NCI-H1417 treated with DMSO at 0.1 percent for 48 hours (cell line): ENCODE measurements at places on chromosomes 7 and 10.

DNA sequence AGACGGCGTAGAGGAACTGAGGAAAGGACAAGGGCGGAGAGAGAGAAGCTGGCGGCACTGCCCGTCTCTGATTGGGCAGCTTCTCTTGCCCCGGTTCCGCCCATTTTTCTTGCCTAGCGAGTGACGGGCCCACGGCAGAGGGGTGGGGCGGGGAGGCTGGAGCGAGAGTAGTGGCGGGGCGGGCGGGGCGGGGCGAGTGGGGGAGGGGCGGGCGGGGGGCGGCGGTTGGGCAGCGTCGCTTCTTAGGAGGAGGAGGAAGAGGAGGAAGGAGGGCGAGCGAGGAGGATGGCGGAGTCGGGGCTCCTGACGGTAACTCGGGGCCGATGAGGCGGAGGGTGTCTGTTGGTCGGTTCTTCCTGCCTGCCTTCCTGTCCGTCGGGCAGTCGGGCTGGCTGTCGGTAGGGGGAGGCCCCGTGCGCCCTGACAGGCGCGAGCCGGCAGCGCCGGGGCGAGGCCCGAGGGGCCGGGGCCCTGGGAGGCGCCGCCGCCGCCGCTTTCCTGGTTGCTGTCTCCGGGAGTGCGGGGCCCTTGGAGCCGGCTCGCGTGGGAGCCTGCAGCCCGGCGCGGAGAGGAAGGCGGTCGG, at the start of gene SHOC2:
Gene SHOC2 (plus strand): TSS at position 256 of the 583 bp plus-strand sequence. CDS start 44,755 bp downstream, outside the sequence.
- DNase-seq: no peak

GRCh38 chr10:46232666-46233065, 54.1 kb upstream of the ANTXRL start:
- DNase-seq: no peak

GRCh38 chr10:128880159-128880725, 586.8 kb upstream of the MGMT start:
- no peak for DNase-seq

GRCh38 chr10:33507662-33508425, 173.4 kb upstream of the NRP1 start:
- no peak for DNase-seq

DNA sequence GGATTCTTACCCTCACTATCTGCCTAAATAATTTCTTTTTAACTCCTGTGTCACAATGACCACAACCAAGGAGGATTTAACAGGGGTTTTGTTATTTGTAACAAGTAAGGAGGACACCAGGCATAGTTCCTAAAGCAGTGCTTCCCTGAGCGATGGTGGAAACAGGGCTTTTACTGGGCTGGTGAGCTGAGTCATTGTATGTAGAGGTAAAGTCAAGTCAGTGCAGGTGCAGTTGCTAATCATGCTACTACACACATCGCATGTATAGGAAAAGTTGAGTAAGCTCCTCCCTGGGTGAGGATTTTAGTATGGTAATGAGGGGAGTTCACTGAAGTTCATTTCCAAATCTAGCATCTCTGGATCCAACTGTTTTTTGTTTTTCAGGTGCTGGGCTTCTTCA, 22.9 kb upstream of the ABCA13 start:
- DNase-seq: no peak

GRCh38 chr10:128631801-128632241, 505.6 kb upstream of the MKI67 start:
- DNase-seq: no peak

GRCh38 chr10:78991187-78991586, 77.6 kb upstream of the ZMIZ1 start:
- no peak for DNase-seq

GRCh38 chr10:17088118-17088806, 41.3 kb downstream of the CUBN start:
- DNase-seq: no peak

- DNase-seq: no peak
These were observed 73.5 kb upstream of the GRB10 start for GRCh38 chr7:50856231-50856630.

GRCh38 chr10:67076144-67076543, 150.3 kb downstream of the LRRTM3 start:
- DNase-seq: no peak

DNA sequence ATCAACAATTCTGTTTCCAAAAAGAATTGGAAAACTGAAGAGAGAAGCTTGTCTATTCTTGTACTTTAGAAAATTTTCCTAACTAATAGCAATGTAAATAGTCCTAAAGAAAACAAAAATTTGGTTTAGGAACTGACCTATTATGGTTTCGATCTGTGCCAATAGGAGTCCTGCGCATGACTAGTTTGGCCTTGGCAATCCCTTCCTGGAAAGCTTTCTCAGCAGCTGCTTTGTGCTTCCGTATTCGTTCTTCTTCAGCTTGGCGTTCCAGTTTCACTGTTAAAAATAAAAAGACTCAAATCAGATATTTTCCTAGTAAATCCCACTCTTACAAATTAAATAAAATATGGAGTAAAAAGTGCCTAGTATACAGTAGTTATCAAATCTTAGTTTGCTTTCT, 36.6 kb downstream of the FZD9 start:
- DNase-seq: no peak

- no peak for DNase-seq
These were observed 68.6 kb upstream of the SEM1 start for GRCh38 chr7:96778263-96778662.

GRCh38 chr10:129020651-129021330, 446.2 kb upstream of the MGMT start:
- DNase-seq: no peak

- no peak for DNase-seq
These were observed 285.7 kb downstream of the NXPH1 start for GRCh38 chr7:8719102-8719501.

DNA sequence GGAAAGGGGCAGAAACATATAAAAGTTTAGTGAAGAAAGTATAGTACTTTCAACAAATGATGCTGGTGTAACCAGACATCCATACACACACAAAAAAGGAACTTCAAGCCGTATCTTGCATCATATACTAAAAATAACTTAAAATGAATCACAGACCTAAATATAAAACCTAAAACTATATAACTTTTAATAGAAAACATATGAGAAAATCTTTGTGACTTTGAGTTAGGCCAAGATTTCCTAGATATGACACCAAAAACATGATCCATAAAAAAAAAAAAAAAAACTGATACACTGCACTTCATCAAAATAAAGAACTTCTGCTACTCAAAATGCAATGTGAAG, 40.9 kb downstream of the NUDCD3 start:
- DNase-seq: no peak

DNA sequence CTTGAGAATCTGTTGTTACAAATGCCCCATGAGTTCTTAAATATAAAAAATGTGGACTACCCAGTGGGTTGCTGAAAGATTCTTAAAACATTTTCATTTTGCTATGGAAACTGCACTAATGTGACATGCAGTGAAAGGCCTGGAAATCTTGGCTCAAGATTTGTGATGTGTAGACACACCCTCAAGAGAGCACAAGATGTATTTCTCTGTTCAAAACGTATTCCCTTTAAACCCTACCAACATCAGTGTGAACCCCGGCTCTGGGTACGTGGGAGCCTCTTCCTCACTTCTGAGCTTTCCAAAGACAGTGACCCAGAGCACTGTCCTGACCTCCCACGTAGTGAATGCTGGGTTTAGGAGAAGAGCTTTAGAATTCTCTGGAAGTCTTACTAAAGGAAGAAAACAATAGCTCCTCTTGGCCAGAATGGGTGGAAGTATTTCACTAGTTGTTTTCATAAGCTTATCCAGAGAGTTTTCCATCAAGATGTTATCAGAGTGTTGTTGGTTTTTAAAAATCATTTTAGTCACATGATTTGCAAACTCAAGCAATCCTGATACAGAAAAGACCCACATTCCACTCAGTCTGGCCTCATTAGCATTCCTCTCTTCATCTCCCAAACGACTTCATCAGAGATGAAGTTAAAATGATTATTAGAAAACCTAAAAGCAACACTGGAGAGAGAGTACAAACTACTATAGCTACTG, 81.5 kb upstream of the AFAP1L2 start:
- DNase-seq: no peak

- no peak for DNase-seq
These were observed 18.7 kb downstream of the KIFBP start for GRCh38 chr10:69007260-69007659.
